CD4-positive, alpha-beta memory T cell (primary cell): ENCODE measurements at places on chromosomes 7 and 10. TPM values are rescaled to one million over a fixed set of nuclear protein-coding genes. Genes with fewer than 3 reads are reported as not detected.

Gene PTF1A
- not detected for polyA plus RNA-seq

GRCh38 chr10:7117806-7118674 is 292.8 kb downstream of the SFMBT2 start:
- DNase-seq, result no peak

Gene ASB13
- 15.9 TPM for polyA plus RNA-seq

Gene STK17A
- 139 TPM for polyA plus RNA-seq

- no peak for DNase-seq
Measured at GRCh38 chr10:113739031-113739430, 12.5 kb upstream of the PLEKHS1 start.
